ENCODE measurements at places on chromosomes 2 and 18.

- no peak for DNase-seq
Observed at GRCh38 chr18:61964616-61965015, 71.8 kb upstream of the RNF152 start.

GRCh38 chr18:67672155-67672554 lies 155.6 kb upstream of the DSEL start:
- peak; percentile 58 for DNase-seq

DNA sequence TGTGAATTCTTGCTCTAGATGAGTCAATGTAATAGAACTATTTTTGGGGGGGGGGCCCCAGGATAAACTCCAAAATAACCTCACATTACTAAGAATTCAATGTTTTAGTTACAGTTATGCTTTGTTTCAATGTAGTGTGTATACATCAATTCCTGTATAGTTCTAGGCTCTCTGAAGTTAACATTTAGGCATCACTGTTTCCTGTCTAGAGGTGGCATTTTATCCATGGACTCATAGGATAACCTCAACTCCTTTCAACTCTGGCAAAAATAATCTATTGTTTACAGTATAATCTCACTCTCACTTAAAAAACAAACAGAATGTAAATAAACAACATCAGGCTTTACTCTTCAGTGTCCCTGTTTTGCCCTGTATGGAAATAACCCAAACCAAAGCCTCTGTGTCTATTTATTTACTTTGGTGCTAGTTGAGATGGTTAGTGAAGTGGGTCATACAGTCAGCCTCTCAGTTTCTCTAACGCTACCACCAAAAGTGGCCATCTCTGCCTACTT lies 79.3 kb upstream of the MMADHC start:
- DNase-seq: no peak

DNA sequence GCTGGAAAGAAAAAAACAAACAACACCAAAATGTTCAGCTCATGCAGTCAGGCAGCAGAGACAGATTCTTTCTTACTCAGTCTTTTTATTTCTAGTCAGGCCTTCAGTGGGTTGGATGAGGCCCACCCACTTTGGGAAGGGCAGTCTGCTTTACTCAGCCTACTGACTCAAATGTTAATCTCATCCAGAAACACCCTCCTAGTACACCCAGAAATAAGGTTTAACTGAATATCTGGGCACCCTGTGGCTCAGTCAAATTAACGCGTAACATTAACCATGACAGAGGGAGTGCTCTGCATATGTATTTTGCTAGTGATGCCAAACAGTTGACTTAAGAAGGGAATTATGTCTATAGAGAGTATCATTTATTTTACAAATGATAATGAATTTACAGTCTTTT lies 401.6 kb downstream of the PARD3B start:
- no peak for DNase-seq

DNA sequence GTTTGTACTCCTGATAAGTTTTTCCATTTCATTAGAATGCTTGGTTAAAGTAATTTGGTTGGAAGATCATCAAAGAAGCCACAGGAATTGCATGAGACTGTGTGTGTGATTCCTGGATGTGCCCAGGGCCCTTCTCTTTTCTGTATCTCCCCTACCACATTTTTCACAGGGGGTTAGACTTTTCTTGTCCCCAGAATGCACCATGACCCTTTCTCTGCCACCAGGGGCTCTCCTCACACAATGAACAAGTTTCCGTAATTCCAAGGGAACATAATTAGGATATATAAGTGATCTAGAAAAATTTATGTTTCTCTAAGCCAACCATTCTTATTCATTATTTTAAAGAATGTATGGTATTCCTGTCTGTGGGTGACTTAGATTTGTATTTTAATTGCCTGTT lies 291.8 kb downstream of the NEDD4L start:
- no peak for DNase-seq
